ENCODE measurements at places on chromosomes 6 and 20.
A peak's percentile ranks its signal among the peaks of the same experiment; 100 is the strongest.

DNA sequence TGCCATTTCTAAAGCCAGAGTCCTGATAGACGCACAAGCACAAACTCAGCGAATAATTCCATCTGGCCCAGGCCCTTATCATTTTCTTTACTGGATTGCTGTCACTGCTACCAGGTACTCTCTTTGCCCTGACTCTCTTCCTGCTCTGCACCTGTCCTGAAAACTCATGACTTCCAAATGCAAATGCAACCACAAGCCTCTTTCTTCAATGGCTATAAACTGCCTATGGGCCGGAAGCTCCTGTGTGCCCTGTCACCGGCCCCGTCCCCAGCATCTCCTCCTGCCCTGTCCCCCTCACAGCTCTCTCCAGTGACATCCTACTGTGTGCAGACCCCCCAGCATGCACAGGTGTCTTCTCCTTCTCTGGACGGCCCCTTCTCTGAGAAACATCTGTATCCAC lies 302.6 kb downstream of the GMDS start:
- no peak for DNase-seq

DNA sequence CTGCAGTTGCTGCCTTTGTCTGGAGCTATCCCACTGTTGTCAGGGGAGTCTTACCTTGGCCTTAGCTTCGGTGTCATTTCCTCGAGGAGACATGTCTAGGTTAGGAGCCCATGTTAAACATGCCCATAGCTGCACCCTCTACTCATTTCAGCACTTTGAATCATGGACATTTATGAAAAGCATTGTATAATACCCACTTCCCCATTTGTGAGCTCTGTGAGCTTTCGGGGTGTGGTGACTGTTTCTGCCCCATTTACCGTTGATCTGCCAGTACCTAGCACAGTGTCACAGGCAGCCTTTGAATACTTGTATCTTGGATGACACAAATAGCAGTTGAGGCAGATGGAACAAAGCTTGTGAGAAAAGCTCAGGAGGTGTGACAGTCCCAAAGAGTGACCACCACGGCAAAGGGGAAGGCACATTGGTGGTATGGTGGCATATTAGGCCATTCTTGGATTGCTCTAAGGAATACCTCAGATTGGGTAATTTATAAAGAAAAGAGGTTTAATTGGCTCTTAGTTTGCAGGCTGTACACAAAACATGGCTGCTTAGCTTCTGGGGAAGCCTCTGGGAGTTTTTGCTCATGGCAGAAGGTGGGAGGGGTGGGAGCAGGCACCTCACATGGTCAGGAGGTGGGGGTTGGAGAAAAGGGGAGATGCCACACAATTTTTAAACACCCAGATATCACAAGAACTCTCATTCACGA lies 42.0 kb downstream of the JARID2 start:
- no peak for DNase-seq

- DNase-seq, result no peak
These were observed 303.7 kb downstream of the TBC1D7 start for GRCh38 chr6:13024616-13025015.

DNA sequence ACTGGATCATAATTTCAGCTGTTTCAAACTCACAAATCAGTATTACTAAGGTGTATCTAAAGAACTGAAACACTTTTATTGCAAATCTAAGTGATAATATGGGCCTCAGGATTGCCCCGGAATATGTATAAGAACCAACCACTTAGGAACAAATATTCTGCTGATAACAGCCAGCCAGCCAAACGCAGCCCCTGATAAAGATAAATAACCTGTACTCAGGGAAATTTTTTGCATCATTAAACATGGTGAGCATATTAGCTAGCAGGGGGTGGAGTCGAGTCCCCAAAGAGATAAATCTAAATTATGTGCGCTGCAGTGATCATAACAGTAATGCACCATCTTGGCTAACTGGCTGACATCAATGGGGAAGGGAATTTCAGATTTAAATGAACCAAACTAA lies 410.2 kb upstream of the MAP3K7 start:
- no peak for DNase-seq

DNA sequence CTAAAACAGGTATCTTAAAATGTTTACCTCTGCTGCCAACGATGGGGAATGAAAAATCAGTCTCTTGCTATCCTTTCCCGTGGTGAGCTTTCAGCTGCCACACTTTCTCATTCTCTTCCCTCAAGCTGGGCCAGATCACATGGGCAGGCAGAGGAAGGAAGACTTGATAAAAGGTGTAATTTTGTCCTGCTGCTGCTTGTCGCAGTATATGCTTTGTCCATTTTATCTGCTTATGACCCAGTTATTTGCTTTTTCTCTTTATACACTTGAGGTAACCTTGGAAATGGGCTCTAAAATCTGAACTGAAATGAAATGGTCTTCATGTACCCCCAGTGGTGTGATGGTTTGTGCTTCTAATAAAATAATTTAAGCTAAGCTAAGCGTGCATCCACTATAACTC lies 695.9 kb upstream of the FLRT3 start:
- DNase-seq, result no peak

GRCh38 chr6:32086661-32087573 lies 22.2 kb downstream of the TNXB start:
- no peak for DNase-seq

GRCh38 chr6:33490198-33490597 lies 35.8 kb downstream of the ZBTB9 start:
- DNase-seq, result no peak

DNA sequence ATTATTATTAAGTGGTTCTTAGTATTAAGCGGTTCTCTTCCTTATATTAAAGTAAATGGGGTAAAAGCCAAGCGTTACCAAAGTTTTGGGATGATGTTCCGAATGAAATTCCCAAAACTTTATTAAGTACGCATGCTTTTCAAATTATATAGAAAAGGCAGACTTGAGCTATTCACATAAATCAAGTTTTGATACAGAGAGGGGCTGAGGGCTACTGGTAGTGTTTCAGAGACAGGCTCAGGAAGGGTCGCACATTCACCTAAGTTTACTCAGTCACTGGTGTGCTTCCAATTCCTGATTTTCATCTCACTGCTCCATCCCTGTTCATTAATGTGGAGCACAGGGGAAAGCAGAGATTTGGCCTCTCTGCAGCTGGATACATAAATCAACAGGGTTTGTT lies 652.2 kb downstream of the QKI start:
- no peak for DNase-seq

- DNase-seq, result no peak
These were observed 57.1 kb downstream of the HLA-A start for GRCh38 chr6:29999416-29999815.

DNA sequence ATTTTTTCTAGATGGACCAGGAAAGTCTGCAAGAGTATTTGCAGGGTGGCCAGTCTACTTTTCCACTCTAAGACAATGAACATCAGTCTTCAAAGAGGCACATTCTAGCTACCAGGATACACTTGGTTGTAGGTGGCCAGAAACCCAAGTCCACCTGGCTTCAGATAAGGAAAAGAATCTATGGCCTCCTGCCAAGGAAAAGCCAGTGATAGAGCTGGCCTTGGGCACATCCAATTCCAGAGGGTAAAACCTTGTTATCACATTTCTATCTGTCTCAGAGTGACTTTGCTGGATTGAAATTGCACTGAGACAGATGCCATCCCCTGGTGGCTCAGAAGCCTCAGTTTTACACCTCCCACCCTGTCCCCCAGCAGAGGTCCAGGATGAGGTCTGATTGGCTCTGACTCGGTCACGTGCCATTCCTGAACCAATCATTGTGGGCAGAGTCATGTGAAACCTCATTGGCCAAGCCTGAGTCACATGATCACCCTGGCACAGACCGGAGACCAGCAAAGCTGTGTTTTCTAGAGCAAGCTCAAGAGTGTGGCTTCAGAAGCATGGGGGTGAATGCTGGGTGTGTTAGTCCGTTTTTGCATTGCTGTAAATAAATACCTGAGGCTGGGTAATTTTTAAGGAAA lies 497.4 kb upstream of the SULF2 start:
- no peak for DNase-seq

DNA sequence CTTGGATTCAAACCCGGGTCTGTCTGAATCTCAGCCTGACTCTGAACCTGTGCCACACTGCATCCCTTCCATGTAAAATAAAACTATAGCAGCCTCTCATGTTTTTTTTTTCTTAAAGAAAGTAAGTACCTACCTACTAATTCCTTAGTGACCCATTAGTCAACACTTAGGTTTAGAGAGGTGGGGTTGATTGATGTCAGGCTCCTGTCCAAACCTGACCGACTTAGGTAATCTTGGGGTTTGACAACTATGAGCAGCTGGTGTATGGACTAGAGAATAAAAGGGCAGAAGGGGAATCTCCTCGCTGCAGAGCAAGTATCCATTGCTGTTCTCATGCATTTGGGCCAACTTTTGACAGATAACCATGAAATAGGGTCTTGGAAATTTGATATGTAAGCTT lies 6.5 kb downstream of the NKAIN2 start:
- peak; percentile 33 for DNase-seq

- no peak for DNase-seq
These were observed 621 bp downstream of the NOL7 start for GRCh38 chr6:13615792-13616120.

DNA sequence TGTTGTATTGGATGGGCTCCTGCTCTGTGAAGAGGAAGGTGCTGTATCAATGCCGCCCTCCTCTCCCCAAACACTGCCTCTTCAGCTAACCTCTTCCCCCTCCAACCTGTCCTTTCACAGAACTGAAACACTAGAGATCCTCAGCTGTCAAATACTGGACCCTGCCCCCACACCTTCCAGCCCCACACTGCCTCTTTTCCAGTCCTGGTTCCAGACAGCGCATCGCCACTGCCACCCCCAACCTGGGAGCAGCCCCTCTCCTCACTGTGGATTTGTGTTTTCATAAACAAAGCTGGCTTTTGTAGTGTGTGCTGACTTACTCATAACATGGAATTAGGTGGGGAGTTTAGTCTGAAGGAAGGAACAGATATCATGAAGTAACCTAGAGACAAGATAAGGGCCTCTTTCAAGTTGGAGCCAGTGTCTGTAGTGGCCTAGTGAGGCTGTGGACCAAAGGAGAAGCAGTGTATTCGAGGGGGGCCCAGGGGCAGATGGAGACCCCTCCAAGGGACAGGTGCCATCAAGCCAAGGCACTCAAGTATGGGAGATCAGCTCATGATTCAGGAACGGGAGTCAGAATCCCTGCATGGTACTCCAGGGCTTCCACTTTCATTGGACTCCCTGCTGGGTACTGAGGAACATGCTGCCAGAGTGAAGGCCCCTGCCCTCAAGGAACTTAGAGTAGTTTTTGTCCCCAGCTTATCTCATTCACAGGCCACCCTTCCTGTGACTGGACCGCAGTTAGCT lies 2.1 kb downstream of the SCUBE3 start:
- no peak for DNase-seq
